ENCODE measurements at places on chromosomes 16 and 17.

DNA sequence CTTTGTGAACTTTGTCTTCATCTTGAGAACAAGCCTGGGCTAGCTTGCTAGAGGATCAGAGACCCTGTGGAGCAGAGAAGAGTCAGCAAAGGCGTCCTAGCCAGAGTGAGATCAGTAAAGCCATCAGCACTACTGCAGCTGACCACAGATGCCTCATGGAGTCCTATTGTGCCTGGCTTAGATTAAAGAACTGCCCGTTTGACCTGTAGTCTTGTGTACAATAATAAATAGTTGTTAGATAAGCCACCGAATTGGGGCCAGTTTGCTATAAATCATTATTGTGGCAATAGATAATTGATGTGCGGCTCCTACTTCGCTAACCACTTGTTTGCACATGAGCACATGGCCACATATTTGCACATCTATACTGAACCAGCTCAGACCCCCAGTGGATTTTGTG, 103.0 kb downstream of the CYLD start:
- no peak for DNase-seq

DNA sequence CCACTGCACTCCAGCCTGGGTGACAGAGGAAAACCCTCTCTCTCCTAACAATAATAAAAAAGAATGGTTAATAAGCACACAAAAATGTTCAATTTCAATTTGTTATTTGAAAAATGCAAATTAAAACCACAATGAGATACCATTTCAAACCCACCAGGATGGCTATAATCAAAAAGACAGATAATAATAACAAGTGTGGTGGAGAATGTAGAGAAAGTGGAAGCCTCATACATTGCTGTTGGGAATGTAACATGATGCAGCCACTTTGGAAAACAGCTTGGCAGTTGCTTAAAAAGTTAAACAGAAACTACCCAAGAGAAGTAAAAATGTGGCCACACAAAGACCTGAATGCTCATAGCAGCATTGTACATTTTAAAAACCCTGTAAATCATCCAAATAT, 51.8 kb upstream of the MAP3K14 start:
- no peak for DNase-seq

- DNase-seq = peak; percentile 86
Observed at GRCh38 chr16:68737730-68738629, 888 bp downstream of the CDH1 start.

GRCh38 chr17:43353393-43353792, 45.4 kb upstream of the ARL4D start:
- DNase-seq = no peak

DNA sequence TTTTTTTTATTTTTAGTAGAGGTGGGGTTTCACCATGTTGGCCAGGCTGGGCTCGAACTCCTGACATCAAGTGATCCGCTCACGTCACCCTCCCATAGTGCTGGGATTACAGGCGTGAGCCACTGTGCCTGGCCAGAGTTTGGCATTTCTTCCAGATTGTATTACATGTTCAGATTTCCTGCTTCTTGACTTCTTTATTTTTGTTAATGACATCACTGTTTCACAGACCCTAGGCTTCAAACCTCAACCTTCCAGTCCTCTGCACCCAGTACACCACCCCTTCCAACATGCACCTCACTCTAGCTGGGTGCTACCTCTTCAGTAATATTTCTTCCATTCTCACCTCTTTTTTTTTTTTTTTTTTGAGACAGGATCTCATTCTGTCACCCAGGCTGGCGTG, 53.6 kb upstream of the ZFHX3 start:
- DNase-seq = no peak

GRCh38 chr17:58517378-58517927, 3.0 kb upstream of the MTMR4 start:
- DNase-seq = no peak

DNA sequence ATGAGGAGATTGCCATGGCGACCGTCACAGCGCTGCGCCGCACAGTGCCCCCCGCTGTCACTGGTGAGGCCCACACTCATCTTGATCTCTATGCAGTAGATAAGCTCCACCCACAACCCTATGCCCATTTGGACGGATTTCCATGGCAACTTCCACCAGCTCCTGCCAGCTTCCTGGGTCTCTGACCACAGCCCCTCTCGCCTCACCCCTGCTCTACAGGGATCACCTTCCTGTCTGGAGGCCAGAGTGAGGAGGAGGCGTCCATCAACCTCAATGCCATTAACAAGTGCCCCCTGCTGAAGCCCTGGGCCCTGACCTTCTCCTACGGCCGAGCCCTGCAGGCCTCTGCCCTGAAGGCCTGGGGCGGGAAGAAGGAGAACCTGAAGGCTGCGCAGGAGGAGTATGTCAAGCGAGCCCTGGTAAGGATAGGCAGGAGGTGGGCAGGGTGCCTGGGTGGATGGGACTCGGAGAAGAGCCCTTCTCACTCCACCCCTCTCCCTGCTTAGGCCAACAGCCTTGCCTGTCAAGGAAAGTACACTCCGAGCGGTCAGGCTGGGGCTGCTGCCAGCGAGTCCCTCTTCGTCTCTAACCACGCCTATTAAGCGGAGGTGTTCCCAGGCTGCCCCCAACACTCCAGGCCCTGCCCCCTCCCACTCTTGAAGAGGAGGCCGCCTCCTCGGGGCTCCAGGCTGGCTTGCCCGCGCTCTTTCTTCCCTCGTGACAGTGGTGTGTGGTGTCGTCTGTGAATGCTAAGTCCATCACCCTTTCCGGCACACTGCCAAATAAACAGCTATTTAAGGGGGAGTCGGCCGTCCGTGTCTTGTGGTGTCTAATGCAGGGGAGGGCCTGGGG, 4.3 kb downstream of the ALDOA start:
- DNase-seq = no peak

DNA sequence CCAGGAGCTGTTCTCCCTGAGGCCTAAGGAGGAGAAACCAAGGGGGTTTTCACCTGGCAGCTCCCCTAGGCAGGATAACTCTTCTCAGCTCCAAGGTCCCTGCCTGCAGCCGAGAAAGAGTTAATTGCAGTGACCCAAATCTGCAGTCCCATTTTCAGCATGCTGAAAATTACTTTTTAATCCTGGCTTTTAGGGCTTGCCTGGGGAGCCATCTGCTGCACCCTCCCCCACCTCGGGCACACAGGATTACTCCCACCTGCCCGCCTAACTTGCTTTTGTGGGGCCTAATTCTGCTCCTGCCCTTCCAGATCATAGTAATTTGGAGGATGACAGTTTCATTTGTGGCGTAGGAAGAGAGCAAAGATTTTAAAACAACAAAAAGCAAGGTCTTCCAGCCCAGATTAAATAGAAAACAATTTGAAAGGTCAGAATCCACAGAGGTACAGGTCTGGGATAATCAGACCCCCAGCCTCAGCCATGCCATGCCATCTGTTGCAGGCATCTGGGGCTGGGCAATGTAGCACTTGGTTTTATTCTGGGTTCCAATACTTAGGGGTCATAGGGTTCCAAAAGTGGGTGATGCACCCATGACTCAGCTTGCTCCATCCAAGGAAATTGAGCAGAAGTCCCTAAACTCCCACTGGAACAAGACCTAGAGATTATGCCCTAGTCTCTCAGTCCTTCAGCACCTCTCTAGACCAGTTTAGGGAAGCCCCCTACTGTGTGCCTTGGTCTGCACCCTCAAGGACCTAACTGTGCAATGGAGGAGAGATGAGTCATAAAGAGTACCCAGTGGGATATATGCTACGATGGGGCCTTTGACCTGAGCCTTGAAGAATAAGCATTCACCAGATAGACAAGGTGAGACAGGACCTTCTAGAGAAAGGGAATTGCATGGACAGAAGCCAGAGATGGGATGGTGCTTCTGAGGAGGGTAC, 64.5 kb upstream of the NLK start:
- DNase-seq = no peak

- DNase-seq = no peak
Observed at GRCh38 chr17:77085926-77086432, 54.8 kb upstream of the SEC14L1 start.

DNA sequence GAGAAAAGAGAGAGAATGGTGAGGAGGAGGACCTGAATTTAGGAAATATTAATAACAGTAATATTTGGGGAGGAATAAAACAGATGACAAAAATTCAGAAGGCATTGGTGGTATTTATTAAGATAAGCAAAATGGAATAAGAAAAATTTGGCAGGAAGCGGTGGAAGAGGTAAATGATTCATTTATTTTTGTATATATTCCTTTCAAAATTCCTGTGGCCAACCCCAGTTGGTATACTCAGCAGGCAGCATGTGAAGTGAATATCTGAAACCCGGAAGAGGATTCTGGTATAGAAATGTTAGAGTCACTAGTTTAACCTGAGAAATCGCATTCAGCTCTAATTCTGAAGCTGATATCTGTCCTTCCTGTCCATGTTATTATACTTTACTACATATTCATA, 792.0 kb downstream of the KCNJ2 start:
- no peak for DNase-seq

GRCh38 chr16:11309895-11310633, 28.9 kb upstream of the PRM1 start:
- DNase-seq = no peak

GRCh38 chr16:30395155-30395991, at the start of gene ZNF48:
ZNF48 (plus strand) TSS chr16:30395420; CDS start chr16:30395795, 375 bp downstream.
- peak; percentile 89 for DNase-seq

GRCh38 chr16:80940069-80940856, 66.4 kb downstream of the CMC2 start:
- no peak for DNase-seq

DNA sequence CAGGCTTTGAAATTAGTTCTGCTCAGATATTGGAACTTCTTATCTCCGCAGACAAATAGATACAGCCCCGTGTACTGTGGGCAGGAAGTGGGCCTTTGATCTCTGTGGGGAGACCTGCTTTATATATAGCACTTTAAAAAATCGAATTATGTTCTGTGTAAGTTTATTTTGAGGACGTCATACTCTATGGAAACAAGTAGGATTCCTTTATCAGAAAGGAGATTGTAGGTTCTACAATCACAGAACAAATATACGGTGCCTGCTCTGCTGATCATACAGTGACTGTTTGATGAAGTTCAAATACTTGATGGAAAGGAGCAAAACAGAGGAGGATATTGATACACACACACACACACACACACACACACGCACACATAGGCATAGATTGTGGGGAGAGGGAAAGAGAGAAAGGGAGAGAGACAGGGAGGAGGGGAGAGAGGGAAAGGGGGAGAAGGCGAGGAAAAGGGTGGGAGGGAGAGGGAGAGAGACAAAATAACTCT, 14.7 kb upstream of the TMEM220 start:
- no peak for DNase-seq
